Ovary (tissue), 10 donors: ENCODE measurements at places on chromosomes 5 and 9. TPM values are rescaled to one million over a fixed set of nuclear protein-coding genes. Genes with fewer than 3 reads are reported as not detected.

GRCh38 chr5:23071682-23072081 is 218.5 kb upstream of the CDH12 start:
- H3K4me3 ChIP-seq, result no peak overlapping the region
- H3K27me3 ChIP-seq, result no peaks in the 10 kb centered on the region
- no peak overlapping the region for H3K27ac ChIP-seq
- H3K36me3 ChIP-seq, result no peaks in the 10 kb centered on the region

GRCh38 chr5:144232285-144232684 is 61.6 kb downstream of the KCTD16 start:
- H3K36me3 ChIP-seq, result no peaks in the 10 kb centered on the region
- H3K4me3 ChIP-seq, result no peak overlapping the region
- H3K27me3 ChIP-seq, result no peaks in the 10 kb centered on the region
- no peak for DNase-seq
- no peaks in the 10 kb centered on the region for H3K4me1 ChIP-seq

DNA sequence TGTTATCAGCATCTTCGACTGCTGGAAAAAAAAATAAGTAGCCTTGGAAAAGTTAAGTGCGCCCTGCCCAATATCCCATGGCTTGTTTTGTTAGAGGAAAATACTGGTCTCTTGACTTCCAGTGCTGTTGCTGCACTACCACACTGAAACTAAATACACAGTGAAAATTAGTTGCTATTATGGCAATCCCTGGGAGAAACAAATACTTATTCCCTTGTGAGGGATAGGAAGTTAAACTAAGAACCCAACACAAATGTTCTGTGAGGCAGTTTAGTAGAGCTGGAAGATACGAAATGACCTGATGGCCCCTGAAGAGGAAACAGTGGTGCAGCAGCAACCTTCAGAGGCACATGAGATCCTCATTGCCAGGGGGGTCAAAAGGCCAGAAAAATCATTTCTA is 164.0 kb downstream of the ARL15 start:
- H3K27ac ChIP-seq, result no peak overlapping the region
- H3K36me3 ChIP-seq, result no peaks in the 10 kb centered on the region
- no peak for DNase-seq
- H3K27me3 ChIP-seq, result no peaks in the 10 kb centered on the region
- H3K4me1 ChIP-seq, result peaks cover 1% of the 10 kb centered on the region

DNA sequence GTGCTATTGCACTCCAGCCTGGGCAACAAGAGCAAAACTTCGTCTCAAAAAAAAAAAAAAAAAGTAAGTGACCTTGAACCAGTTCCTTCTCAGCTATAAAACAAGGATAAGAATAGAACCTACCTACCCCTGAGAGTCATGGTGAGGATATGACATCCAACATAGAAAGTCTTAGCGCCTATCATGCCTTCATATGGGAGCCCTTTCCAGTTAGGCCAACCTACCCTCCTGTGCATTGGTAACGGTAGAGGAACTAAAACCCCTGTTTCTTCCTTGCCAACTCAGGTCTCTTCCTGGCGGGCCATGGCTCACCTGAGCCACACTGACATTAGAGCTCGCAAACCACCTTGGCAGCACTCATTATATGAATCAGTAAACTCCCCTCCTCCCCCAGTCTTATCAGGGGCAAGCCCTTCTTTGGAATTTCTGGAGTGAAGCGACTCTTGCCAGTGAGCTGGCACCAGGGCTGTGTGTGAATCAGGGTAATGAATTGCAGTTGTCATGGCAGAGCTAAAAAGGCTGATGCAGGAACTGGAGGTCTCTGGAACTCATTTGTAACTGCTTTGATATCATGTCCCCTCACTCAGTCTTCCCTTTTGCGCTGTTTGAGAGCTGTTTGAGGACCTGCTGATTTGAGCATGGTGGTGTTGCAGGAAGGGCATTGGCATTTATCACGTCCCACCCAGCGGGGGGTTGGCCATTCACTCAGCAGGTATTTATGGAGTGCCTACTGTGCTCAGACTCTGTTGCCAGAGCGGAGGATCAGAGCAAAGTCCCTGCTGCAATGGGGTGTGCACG is 10.3 kb downstream of the WWC1 start:
- H3K27ac ChIP-seq, result no peak overlapping the region
- no peaks in the 10 kb centered on the region for H3K4me1 ChIP-seq
- no peak overlapping the region for H3K4me3 ChIP-seq
- H3K36me3 ChIP-seq, result no peaks in the 10 kb centered on the region
- DNase-seq, result no peak

DNA sequence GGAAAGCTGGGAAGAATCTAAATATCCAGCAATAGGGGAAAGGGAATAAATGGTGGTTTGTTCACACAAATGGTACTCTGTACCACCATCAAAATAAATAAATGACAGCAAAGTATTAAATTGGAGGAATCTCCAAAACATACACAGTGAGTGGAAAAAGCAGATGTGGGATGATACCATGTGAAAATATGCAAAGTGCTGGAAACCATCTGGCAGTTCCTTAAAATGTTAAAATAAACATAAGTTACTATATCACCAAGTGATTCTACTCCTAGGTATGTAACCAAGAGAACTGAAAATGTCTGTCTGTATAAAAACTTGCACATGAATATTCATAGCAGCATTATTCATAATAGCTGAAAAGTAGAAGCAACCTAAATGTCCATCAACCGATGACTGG is 41.9 kb upstream of the TEX48 start:
- no peak overlapping the region for H3K4me3 ChIP-seq
- H3K27ac ChIP-seq, result no peak overlapping the region
- DNase-seq, result no peak
- H3K27me3 ChIP-seq, result no peaks in the 10 kb centered on the region

DNA sequence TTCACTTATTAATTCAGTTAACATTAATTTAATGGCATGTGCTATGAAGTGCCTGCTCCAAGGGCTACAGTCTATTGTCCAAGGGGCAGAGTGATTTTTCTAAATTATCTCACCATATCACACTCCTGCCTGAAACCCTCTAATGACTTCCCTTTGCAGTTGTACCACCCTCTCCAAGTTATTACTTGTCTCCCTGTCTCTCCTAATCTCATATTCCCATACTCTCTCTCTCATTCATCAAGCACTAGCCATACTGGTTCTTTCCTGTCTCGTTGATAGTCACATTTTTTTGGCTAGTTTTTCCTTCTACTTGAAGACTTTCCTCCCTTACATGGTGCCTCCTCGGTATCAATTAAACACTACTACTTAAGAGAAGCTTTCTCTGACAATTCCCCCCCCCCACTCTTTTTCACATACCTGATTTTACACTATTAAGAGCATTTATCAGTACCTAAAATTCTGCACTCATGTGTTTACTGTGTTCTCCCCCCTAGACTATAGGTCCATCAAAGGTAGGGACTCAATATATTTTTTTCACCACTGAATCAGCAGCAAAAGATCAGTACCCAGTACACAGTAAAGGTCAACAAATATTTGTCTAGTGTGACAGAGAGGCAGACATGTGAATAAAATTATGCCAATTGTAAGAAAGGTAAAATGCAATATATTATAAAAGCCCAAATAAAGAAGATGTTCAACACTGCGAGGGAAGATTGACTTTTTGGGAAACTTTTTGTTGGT is 19.0 kb downstream of the RICTOR start:
- no peaks in the 10 kb centered on the region for H3K36me3 ChIP-seq
- no peak for DNase-seq
- no peak overlapping the region for H3K4me3 ChIP-seq
- H3K27me3 ChIP-seq, result no peaks in the 10 kb centered on the region

DNA sequence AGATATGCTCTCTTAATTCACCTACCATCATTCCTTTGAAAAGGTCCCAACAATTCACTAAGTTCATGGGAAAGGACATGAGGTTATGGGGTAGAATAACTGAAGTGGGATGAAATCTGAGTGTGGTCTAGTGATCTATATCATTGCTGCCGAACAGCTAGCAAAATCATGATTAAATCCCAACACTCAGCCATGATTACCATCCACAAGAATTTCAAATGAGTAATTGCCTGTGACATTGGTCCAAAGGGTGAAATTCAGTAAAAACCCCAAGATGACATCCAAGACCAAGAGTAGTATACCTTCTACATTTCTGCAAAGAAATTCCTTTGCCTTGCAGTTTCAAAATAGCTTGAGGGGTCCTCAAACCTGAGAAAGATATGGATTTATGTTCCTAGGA is 225.6 kb downstream of the SPOCK1 start:
- no peak overlapping the region for H3K4me3 ChIP-seq
- no peak for DNase-seq
- no peaks in the 10 kb centered on the region for H3K4me1 ChIP-seq
- no peaks in the 10 kb centered on the region for H3K27me3 ChIP-seq

DNA sequence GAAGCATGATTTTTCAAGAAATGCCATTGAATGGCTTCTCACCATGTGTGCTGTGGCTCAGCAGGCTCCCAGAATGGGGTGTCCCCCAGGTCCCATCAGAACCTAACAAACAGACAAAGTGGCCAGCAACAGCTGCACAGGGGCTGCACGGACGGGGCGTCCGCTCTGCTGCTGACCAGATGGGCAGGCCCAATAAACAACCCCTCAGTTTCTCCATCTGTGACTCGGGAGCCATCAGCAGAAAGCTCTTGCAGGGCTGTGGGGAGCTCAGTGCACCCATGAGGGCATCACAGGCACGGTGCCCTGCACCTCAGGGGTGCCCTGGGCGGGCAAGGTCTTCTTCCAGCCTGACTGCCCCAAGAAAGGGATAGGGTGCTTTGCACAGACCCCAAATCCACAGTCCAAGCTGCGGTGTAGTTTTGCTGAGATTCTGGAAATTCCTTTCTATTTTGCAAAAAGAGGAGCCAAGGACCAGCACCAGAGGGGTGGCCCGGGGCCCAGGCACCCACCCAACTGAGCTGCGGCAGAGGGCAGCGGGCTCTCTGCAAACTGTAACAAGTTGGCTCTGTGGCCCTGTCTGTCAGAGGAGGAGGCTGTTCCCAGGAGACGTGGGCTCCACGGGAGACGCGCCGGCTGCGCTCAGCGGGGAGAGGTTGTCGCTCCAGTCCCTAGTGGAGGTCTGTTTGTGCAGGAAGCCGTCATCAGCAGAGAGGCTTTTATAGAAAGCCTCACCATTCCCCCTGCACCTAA is 138.7 kb upstream of the PPP1R26 start:
- H3K27me3 ChIP-seq, result no peaks in the 10 kb centered on the region
- H3K27ac ChIP-seq, result no peak overlapping the region
- H3K4me3 ChIP-seq, result no peak overlapping the region
- no peak for DNase-seq
- no peaks in the 10 kb centered on the region for H3K36me3 ChIP-seq

DNA sequence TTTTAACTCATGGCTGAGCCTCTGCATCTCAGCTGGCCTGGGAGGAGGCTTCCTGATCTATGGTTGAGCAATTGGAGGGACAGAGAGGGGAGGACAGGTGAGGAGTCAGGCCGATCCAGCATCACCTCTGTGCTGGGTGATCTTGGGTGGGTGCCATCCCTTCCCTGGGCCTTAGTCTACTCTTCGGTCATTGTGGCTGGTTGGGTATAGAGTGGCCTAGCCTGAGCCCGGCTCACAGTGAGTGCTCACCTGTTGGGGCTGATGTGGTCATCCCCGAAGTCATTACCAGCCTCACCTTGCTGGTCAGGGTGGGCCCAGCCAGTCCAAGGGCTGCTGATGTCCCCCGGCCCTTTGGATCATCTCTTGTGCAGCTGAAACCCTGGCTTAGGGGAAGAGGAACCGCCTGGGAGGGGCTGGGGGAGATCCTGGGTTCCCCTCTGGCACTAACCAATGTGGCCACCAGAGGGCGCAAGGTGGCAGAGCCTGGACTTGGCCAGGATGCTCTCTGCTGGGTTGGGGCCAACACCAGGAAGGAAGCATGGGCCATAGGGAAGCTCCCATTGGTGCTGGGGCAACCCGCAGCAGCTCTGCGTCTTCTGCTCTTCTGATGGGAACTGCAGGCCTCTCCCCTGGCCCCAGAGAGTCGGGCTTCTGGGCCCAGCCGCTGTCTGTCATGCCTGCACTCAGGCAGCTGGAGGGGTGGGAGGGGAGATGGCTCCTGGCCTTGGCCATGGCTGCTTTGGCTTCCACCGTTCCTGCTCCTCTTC is 17.3 kb upstream of the ODF2 start:
- no peak overlapping the region for H3K27ac ChIP-seq
- H3K27me3 ChIP-seq, result no peaks in the 10 kb centered on the region
- peaks cover 4% of the 10 kb centered on the region for H3K4me1 ChIP-seq
- no peaks in the 10 kb centered on the region for H3K36me3 ChIP-seq
- peak; percentile 93 for DNase-seq
- no peak overlapping the region for H3K4me3 ChIP-seq

- H3K27me3 ChIP-seq, result no peaks in the 10 kb centered on the region
- no peak overlapping the region for H3K27ac ChIP-seq
- H3K36me3 ChIP-seq, result no peaks in the 10 kb centered on the region
- no peaks in the 10 kb centered on the region for H3K4me1 ChIP-seq
Observed at GRCh38 chr9:71783120-71783523, 14.8 kb upstream of the CEMIP2 start.

- H3K27me3 ChIP-seq, result no peaks in the 10 kb centered on the region
- no peak overlapping the region for H3K4me3 ChIP-seq
- H3K4me1 ChIP-seq, result no peaks in the 10 kb centered on the region
Observed at GRCh38 chr5:117271656-117272055, 697.0 kb upstream of the SEMA6A start.

GRCh38 chr9:86035827-86036440 is 63.4 kb downstream of the GOLM1 start:
- H3K27ac ChIP-seq, result no peak overlapping the region
- H3K4me3 ChIP-seq, result no peak overlapping the region
- DNase-seq, result no peak
- no peaks in the 10 kb centered on the region for H3K4me1 ChIP-seq
- no peaks in the 10 kb centered on the region for H3K27me3 ChIP-seq

- H3K27me3 ChIP-seq, result no peaks in the 10 kb centered on the region
- no peak overlapping the region for H3K27ac ChIP-seq
- H3K4me1 ChIP-seq, result peaks cover 3% of the 10 kb centered on the region
- no peak for DNase-seq
Observed at GRCh38 chr9:113511856-113512761, 48.6 kb downstream of the RGS3 start.

GRCh38 chr9:19456426-19456825 is 47.6 kb downstream of the ACER2 start:
- no peaks in the 10 kb centered on the region for H3K36me3 ChIP-seq
- DNase-seq, result no peak
- no peaks in the 10 kb centered on the region for H3K27me3 ChIP-seq
- H3K27ac ChIP-seq, result no peak overlapping the region
- no peak overlapping the region for H3K4me3 ChIP-seq
- H3K4me1 ChIP-seq, result no peaks in the 10 kb centered on the region

GRCh38 chr5:18078157-18078556 is 443.9 kb downstream of the TAF11L14 start:
- no peak overlapping the region for H3K27ac ChIP-seq
- no peaks in the 10 kb centered on the region for H3K4me1 ChIP-seq
- no peaks in the 10 kb centered on the region for H3K36me3 ChIP-seq
- H3K4me3 ChIP-seq, result no peak overlapping the region

- H3K36me3 ChIP-seq, result no peaks in the 10 kb centered on the region
- DNase-seq, result no peak
- H3K4me3 ChIP-seq, result no peak overlapping the region
- H3K27ac ChIP-seq, result no peak overlapping the region
- H3K4me1 ChIP-seq, result no peaks in the 10 kb centered on the region
- H3K27me3 ChIP-seq, result no peaks in the 10 kb centered on the region
Observed at GRCh38 chr5:125070961-125071360, 324.5 kb upstream of the ZNF608 start.

- H3K27me3 ChIP-seq, result no peaks in the 10 kb centered on the region
- H3K27ac ChIP-seq, result no peak overlapping the region
- no peak overlapping the region for H3K4me3 ChIP-seq
- H3K4me1 ChIP-seq, result no peaks in the 10 kb centered on the region
- no peak for DNase-seq
Observed at GRCh38 chr5:127085371-127085770, 12.1 kb upstream of the C5orf63 start.

The FBLL1 gene
- 1.0 TPM for total RNA-seq

The IFNK gene
- total RNA-seq, result not detected

The ZDHHC11 gene
- total RNA-seq, result 7.0 TPM

The NTRK2 gene
- total RNA-seq, result 20.4 TPM
